MM.1S (cell line): ENCODE measurements at places on chromosomes 7 and 10.

DNA sequence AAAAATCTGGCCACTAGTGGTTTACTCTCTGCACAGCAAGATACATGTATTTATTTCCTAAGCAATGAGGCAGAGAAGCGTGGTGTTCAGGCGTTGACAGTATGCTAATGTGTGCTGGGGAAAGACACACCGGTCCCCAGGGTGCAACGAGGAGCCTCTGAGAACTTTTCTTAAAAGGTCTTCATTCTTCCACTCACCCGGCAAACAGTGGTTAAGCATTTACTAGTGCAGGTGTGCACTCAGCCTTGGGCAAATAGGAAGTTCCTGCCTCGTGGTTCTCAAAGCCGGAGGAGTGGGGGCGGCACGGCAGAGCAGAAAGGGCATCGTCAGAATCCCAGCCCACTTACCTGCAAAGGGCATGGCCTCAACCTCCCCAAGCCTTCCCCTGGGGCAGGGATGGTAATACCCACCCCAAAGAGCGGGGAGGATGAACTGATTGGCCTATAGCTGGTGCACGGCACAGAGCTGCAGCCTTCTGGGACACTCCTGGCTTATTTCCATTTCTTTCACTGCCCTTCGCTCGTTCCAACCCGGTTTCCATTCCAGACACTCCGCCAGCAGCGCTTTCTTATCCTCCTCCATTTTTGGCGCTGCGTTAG lies 184.3 kb upstream of the CTBP2 start:
- DNase-seq, result no peak

- no peak for DNase-seq
These were observed 46.2 kb downstream of the BAIAP2L1 start for GRCh38 chr7:98354511-98355249.

- DNase-seq, result no peak
These were observed 90.8 kb downstream of the LMBR1 start for GRCh38 chr7:156802214-156802613.

DNA sequence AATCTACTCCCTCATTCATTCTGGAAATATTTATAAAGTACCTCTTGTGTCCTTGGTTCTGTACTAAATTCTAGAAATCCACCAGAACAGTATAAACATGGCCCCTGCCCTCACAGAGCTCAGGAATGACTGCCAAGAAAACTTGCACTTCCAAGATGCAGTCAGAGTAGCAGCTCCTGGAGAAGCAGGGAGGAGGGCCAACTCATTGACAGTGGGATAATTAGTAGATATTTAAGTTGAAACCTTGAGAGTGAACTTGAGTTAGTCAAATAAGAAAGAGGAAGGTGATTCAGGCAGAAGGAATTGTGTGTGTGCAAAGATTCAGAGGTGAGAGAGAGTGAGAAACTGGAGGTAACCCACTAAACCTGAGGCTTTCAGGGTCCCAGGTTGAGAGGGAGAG lies 182.2 kb upstream of the INHBA start:
- no peak for DNase-seq

DNA sequence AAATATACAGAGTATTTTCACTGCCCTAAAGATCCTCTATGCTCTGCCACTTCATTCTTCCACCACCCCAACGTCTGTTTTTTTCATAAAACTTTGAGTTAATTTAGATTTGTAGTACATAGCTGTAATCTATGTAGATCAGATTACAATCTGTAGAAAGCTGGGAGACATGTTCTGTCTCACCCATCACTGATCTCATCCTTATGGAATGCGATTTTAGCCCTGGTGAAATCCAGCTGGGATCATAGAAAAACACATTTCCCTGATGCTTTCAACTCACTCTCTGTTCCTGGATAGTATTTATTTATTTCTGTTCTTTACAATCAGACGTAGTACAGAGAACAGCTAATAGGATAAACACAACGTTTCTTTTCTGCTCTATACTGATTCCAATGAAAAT lies 521.0 kb downstream of the KIF20B start:
- DNase-seq, result no peak

DNA sequence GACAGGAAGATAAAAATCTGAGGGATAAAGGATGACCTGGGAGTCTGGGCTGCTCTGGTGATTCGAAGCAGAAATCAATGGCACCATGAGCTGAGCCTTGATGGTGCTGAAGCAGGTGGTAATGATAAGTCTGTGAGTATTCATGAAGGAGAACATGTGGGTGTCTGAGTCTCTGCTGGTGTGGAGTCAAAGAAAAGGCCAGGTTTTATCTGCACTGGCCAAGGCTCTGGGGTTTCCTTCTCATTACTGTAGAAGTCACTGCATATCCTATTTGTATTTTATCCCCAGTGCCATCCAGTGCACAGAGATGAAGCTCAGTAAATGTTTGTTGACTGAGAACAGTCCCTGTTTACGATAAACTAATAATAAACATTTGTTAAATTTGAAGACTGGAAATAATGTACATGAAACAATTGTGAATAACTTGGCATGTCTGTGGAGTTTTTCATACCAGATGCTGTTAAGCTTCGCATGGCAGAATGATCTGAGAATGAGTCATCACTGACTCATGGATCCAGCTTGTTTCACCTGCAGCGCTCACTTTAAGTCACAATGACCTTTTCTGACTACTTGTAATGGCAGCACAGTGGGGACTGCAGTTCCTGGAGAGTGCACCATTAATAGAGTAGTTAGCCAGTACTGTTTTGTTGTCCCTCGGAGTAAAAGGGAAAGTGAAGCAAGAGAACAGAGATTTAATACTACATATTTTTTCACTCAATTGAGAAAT lies 538.5 kb downstream of the HTR7 start:
- no peak for DNase-seq

DNA sequence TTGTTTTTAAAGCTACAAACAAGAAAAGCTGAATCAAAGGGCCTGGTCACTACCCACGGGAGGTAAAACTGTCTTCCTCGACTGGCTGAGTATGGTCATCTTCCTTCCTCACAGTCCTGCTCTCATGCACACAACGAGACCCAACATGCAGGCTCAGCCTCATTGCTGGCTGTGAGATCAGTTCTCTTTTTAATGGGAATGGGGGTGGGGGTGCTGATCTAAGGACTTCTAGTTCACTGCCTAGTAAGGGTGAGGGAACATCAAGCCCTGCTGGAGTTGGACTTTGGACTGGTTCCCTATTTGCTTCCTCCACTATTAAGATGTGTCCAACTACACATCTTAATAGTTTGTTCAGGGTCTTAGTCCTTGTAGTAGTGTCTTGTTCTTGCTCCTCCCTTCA lies 48.2 kb downstream of the ABCB4 start:
- no peak for DNase-seq

GRCh38 chr10:5594271-5595049 lies 69.7 kb downstream of the CALML3 start:
- no peak for DNase-seq

GRCh38 chr7:79434098-79434497 lies 19.4 kb downstream of the MAGI2 start:
- no peak for DNase-seq

GRCh38 chr7:128947854-128948253 lies 10.1 kb downstream of the IRF5 start:
- no peak for DNase-seq

- DNase-seq, result no peak
These were observed 49.4 kb downstream of the BUB3 start for GRCh38 chr10:123203393-123204126.

GRCh38 chr7:17446340-17446739 lies 147.9 kb downstream of the AHR start:
- no peak for DNase-seq
